ENCODE measurements at places on chromosomes 2 and 18.

DNA sequence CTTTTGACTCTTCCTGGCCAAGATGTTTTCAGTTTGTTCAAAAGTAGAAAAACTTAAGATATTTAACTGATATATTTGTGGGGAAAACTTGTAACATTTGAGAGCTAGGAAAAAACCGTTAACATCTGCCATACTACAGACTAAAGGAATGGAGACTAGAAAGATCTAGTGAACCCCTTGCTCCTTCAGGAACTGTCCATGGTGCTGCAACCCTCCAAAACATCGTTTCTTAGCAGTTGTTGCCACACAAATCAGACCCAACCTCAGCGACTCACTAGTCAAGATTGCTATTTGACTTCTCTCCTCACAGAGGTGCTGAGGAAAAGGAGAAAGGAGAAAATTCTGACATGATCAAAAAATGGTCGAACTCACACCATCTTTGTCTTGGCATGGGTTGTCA is 393.8 kb upstream of the LYPD1 start:
- peak; percentile 8 for DNase-seq
- no peaks in the 10 kb centered on the region for H3K36me3 ChIP-seq
- H3K27ac ChIP-seq: no peak overlapping the region
- no peak overlapping the region for H3K4me3 ChIP-seq
- no peaks in the 10 kb centered on the region for H3K27me3 ChIP-seq

GRCh38 chr2:224263571-224264043 is 138.3 kb downstream of the FAM124B start:
- H3K27me3 ChIP-seq: peaks cover 14% of the 10 kb centered on the region
- no peak overlapping the region for H3K27ac ChIP-seq
- H3K4me1 ChIP-seq: peaks cover 4% of the 10 kb centered on the region
- H3K4me3 ChIP-seq: no peak overlapping the region

GRCh38 chr2:171960570-171960969 is 38.3 kb downstream of the HAT1 start:
- peaks cover 45% of the 10 kb centered on the region for H3K4me1 ChIP-seq
- DNase-seq: no peak
- H3K27ac ChIP-seq: no peak overlapping the region
- peaks cover 23% of the 10 kb centered on the region for H3K36me3 ChIP-seq
- H3K4me3 ChIP-seq: no peak overlapping the region
- no peaks in the 10 kb centered on the region for H3K27me3 ChIP-seq

DNA sequence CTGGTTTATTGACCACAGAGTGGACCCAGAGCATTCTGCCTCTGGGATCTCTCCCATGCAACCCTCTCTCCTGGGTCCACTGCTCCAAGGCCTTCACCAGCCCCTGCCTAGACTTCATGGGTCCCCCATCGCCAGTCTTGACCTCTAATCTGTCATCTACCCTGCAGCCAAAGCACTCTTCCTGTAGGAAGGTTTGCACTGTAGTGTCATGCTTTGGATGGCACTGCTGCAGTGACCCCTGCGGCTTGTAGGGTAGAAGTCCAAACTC is 41.7 kb downstream of the MYO7B start:
- no peak overlapping the region for H3K4me3 ChIP-seq
- peak; percentile 1 for DNase-seq
- peak overlapping the region; percentile 69 for H3K27ac ChIP-seq
- peaks cover 22% of the 10 kb centered on the region for H3K4me1 ChIP-seq
- no peaks in the 10 kb centered on the region for H3K36me3 ChIP-seq

DNA sequence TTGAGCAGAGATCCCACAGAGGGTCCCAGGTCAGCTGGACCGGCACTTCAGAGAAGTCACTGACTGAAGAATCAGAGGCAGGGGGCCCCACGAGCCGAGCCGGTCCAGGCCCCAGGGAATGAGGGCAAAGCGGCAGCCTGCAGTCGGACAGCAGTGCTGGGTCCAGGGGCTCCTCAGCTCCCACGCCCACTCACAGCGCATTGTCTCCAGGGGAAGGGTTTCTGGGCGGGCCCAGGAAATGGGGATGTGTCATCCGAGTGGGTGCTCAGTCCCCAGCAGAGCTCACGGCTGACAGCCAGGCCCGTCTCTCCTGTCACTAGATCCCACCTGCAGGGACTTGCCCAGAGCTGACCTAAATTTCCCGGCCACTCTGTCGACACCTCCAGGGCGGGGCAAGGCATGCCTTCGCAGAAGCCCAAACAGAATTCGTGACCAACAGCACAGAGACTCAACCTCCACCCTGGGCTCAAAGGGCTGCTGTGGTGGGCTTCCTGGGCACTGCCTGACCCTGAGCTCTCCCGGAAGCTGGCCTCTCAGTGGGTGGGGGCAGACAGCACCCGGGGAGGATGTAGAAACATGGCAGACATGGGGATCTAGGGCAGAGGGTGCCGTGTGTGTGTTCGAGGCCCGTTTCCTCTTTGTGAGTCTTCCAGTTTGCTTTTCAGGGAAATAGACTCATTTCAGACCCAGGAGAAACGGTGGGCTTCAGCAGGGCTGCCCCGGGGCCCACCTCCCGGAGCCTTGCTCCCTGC is 42.1 kb upstream of the TAF1B start:
- H3K27me3 ChIP-seq: peaks cover 14% of the 10 kb centered on the region
- DNase-seq: no peak
- peak overlapping the region; percentile 74 for H3K27ac ChIP-seq
- peaks cover 34% of the 10 kb centered on the region for H3K4me1 ChIP-seq

- H3K4me1 ChIP-seq: no peaks in the 10 kb centered on the region
- H3K4me3 ChIP-seq: no peak overlapping the region
- no peaks in the 10 kb centered on the region for H3K27me3 ChIP-seq
- no peaks in the 10 kb centered on the region for H3K36me3 ChIP-seq
These were observed 211.5 kb downstream of the IKZF2 start for GRCh38 chr2:212939777-212940531.

- H3K27ac ChIP-seq: no peak overlapping the region
- H3K27me3 ChIP-seq: no peaks in the 10 kb centered on the region
- no peak overlapping the region for H3K4me3 ChIP-seq
- peaks cover 18% of the 10 kb centered on the region for H3K36me3 ChIP-seq
These were observed 106.3 kb downstream of the EPHA4 start for GRCh38 chr2:221465776-221466175.

- H3K27me3 ChIP-seq: no peaks in the 10 kb centered on the region
- no peak overlapping the region for H3K4me3 ChIP-seq
- no peaks in the 10 kb centered on the region for H3K36me3 ChIP-seq
- no peak for DNase-seq
- H3K27ac ChIP-seq: no peak overlapping the region
- no peaks in the 10 kb centered on the region for H3K4me1 ChIP-seq
These were observed 374.5 kb downstream of the NCKAP5 start for GRCh38 chr2:133193544-133194361.

DNA sequence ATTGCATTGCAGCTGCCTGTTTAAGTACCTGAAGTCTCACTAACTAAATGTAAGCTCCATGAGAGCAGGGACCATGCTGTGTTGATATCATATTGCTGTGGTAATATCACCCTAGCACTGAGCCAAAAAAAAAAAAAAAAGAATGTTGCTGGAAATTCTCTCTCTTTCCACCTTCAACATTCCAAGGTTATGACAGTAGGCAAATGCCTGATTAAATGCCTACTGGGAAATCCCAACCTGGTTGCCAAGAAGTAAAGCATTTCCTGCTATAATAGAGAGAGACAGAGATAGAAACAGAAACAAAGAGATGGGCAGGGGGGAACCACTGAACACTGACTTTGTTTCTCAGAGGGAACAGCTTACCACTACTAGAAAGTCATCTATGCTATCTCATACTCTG is 1604.2 kb downstream of the LRP1B start:
- no peak overlapping the region for H3K4me3 ChIP-seq
- H3K4me1 ChIP-seq: no peaks in the 10 kb centered on the region
- H3K27me3 ChIP-seq: no peaks in the 10 kb centered on the region
- DNase-seq: no peak

DNA sequence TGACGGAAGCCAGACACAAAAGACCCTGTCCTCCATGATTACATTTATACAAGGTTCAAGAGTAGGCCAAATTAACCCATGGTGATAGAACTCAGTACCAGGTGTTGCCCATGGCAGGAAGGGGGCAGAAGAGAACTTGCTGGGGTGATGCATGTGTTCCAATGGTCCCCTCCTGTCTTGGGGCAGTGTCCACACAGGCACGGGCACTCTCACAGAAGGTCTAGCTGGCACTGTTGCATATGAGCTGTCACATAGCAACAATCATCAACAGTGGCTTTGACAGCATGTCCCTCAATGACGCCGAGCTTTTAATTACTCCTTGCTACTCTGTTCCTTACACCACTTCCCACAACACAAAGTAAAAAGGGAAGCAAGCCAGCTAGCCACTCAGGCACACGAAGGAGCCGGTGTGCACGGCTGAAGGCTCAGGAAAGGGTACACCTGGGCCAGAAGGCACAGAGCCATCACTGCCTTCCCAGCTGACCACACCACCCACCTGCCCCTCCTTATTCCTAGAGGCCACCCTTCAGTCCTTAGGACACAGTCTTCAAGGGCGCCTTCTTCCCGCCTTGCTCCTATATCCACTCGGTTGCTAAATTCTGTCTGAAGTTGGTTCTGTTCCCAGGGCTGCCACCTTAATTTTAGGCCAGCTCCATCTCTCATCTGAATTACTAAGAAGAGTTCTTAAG is 28.9 kb downstream of the RPL31 start:
- no peaks in the 10 kb centered on the region for H3K36me3 ChIP-seq
- no peak overlapping the region for H3K4me3 ChIP-seq

GRCh38 chr2:3449086-3449485 is 69.6 kb downstream of the TRAPPC12 start:
- DNase-seq: no peak
- H3K4me3 ChIP-seq: no peak overlapping the region
- no peaks in the 10 kb centered on the region for H3K4me1 ChIP-seq
- H3K27ac ChIP-seq: no peak overlapping the region
- H3K27me3 ChIP-seq: no peaks in the 10 kb centered on the region

Data from activated CD4-positive, alpha-beta T cell treated with anti-CD3 and anti-CD28 coated beads, Interleukin-2, amount 10 ng/mL, durations not matched to agents 7 days and 5 days (primary cell).